CD4-positive, alpha-beta T cell treated with Interleukin-1 beta for 1 hour (primary cell): ENCODE measurements at places on chromosomes 1 and 21.

DNA sequence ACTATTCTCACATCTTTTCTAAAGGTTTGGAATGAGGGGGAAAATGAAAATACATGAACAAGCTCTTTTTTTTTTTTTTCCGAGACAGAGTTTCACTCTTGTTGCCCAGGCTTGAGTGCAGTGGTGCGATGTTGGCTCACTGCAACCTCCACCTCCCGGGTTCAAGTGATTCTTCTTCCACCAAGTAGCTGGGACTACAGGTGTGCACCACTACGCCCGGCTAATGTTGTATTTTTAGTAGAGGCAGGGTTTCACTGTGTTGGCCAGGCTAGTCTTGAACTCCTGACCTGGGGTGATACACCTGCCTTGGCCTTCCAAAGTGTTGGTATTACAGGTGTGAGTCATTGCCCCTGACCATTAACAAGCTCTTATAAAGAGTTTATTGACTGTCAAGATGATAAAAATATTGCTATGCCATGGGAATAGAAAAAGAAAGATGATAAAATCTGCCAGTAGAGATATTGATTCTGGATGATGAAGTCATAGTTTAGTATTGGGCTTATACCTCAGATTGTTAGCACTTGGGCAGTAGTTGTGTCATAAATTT lies 36.6 kb downstream of the INKA2 start:
- DNase-seq, result no peak

- no peak for DNase-seq
These were observed 49.2 kb upstream of the PRELP start for GRCh38 chr1:203426366-203426765.

DNA sequence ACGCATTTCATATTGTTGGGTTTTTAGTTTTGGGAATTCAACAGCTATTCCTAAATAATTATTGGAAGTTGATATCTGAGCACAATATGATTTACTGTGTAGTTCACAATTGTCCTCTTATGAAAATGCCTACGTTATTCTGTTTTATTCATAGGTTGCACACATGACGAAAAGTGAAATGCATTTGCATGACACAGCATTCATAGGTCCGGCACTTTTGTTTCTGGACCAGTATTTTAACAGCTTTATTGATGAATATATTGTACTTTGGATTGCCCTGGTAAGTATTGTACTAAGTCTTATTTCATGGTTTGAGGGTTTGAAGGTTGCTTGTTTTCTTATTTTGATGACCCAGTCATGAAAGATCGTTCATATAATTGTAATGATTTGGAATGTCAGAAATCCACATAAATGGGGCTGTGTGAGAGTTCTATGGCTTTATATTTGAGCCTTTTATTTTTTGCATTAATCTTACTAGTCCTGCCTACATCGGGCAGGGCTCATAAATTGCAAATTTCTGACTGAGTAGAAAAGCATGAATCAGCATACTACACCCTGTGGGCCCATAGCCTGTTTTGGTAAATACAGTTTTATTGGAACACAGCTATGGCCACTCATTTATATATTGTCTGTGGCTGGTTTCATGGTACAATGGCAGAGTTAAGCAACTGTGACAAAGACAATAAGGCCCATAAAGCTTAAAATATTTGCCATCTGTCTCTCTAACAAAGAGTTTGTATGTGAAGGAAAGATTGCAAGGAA lies 17.0 kb downstream of the DENND2D start:
- DNase-seq, result no peak

GRCh38 chr1:205473966-205474365 lies 18.1 kb upstream of the BLACAT1 start:
- DNase-seq, result no peak

DNA sequence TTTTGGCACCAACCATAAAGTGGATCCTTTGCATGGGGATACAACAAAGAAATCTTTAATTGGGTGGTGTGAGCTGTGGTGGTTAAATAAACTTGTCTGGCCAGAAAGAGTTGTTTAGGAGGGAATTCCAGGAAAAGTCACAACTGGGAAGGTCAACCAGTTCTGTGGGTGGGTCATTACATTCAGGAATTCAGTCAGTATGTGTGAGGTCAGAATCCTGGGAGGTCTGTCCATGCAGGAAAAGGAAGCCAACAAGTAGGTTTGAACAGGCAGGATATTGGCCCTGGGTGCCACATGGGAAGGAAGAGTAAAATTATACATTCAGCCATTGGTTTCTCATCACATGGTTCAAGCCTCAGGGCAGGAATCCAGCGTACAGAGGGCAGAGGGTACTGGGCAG lies 162.3 kb upstream of the ADAMTS5 start:
- no peak for DNase-seq

GRCh38 chr1:159800177-159800930 lies 1.8 kb upstream of the FCRL6 start:
- peak; percentile 53 for DNase-seq

DNA sequence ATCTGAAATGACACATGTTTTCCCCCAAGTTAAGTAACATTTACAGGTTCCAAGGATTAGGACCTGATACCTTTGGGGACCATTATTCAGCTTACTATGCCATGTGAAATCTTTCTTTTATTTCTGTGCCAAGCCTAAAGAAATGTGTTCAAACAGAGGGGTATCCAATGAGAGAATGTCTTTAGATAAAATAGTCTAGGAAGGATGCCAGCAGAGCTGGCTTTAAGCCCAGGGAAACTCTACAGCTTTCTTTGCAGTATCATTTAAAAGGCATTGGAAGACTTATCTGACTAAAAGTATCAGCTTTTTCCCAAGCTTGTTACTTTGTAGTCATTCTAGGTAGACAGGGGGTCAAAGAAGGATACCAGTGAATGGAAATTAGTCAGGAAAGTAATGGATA lies 860.4 kb downstream of the PLA2G4A start:
- no peak for DNase-seq

GRCh38 chr1:44848456-44849181 lies 5.6 kb upstream of the PTCH2 start:
- DNase-seq, result no peak

DNA sequence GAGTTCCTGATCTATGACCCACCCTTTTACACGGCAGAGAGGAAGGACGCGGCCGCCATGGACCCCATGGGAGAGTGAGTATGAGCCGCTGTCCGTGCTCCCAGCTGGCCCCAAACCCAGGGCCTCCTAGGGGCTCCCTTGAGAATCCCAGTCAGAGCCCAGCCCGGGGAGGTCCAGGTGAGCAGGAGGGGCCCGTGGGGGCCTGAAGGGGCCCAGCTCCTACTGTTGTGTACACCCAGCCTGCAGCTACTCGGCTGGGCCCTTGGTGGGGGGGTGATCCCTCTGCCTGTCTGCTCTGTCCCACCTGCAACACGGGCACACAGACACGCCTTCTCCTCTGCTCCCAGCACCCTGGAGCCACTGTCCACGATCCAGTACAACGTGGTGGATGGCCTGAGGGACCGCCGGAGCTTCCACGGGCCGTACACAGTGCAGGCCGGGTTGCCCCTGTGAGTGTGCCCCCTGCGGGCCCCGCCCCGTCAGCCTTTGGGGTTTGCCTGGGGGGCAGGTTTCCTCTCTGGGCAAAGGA lies 28.6 kb upstream of the LRRC3 start:
- no peak for DNase-seq

DNA sequence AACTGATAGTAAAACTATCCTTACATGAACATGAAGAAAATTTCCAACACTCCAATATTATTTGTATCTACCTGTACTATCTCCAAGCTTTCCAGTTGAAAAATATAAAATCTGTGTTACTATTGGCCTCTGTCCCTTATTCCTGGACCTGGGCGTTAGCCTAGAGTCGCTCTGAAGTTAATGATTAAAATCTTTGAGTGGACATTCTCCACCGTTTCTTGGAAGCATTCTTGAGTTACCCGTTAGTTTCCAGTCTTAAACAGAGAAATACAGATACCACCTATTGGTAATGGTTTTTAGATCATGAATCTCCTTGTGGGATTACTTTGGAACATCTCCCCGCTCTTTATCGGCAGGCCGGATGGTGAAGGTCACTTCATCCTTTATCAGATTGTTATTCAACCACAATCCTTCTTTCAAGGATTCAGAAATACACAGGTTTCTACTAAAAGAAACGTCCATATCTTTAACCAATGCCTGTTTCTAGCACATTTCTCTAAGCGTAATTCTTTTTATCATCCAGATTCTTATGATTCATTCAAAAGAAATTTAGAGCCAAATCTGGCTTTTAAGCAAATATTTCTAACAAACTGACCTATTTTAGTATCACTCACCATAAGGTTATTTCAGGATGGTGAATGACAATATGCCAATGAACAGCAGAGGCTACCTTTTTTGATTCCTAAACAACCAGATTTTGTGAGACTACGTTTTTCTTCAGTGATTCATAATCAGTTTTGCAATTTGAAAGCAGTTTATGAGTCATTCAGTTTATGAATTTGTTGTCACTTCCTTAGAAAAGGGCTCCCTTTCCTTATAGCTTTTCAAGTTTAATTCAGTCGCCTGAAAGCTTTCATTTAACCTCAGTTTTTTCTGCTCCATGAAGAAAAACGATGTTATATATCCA lies 70.2 kb upstream of the ERRFI1 start:
- no peak for DNase-seq

DNA sequence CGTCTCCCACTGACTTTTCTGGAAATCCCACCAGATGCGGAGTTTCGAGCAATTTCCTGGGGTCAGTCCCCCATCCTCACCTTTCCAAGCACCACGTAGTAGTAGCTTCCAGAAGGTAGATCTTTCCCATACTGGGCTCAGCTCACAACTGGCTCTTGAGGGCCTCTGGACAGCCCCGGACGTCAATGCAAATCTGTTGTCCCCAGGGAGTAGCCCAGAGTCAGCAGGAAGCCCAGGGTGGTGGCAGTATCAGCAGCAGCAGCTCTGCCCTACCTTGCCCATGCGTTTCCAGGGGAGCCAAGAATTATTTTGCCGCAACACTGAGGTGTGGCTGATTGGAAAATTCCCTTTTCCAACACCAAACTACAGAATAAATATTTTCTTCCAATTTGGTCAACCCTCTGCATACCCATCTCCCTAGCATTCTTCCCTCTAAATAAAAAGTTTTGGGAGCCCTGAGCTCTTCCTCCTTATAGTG lies 70.3 kb downstream of the CD46 start:
- DNase-seq, result peak; percentile 72

DNA sequence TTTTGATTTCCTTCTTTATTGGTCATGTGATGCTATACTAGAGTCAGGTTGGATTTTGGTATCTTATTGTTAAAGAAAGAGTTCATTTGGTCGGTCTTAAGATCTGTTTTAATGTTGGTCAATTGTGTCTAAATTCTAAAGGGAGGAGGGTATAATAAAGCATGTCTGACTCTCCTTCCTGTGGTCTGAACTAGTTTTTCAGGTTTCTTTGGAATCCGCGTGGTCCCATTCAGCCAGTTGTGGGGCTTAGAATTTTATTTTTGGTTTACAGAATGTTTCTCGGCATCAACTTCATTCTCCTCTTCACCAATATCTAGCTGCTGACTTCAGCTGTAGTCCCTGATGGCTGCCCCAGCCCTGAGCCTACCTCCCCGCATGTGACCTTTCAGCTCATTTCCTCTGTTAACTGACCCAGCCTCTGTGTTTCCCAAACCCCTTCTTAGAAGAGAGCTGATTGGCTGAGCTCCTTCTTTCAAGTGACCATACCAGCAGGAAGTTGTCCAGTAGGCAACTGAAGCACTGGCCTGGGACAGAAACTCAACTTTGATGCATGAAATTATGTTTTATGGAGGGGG lies 8.7 kb upstream of the MYOC start:
- no peak for DNase-seq

DNA sequence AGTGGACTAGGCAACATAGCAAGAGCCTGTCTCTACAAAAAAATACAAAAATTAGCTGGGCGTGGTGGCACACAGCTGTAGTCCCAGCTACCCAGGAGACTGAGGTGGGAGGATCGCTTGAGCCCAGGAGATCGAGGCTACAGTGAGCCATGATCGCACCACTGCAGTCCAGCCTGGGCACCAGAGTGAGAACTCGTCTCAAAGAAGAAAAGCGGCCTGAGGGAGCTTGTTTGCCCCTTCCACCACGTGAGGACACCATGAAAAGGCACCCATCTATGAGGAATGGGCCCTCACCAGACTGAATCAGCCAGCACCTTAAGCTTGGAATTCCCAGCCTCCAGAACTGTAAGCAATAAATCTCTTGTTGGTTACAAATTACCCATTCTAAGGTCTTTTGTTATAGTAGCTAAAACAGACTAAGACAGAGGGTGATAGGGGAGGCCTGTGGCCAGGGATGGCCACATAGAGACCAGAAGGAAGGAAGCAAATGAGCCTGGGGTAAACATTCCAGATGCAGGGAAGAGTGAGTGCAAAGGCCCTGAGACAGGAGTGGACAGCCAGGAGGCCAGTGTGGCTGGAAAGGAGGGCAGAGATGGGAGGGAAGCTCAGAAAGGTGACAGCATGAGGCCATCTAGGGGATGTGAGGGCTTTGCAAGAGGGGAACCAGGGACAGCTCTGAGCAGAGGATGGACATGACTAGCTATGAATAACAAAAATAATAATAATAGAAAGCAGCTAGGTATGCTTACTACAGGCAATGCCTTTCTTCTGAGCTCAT lies 120.1 kb downstream of the MATN1 start:
- DNase-seq, result no peak

GRCh38 chr1:173015629-173016028 lies 35.1 kb downstream of the TNFSF18 start:
- DNase-seq, result no peak

- no peak for DNase-seq
These were observed 728.9 kb upstream of the ZP4 start for GRCh38 chr1:238619652-238620051.

GRCh38 chr1:242224461-242224860 lies 225.6 kb upstream of the MAP1LC3C start:
- DNase-seq, result no peak

GRCh38 chr1:53527368-53527767 lies 68.2 kb downstream of the DMRTB1 start:
- no peak for DNase-seq

GRCh38 chr1:63868268-63868781 lies 94.5 kb downstream of the ROR1 start:
- no peak for DNase-seq

GRCh38 chr1:45394342-45394741 lies 54.1 kb upstream of the MUTYH start:
- DNase-seq, result peak; percentile 2

- no peak for DNase-seq
These were observed 433.2 kb downstream of the USP25 start for GRCh38 chr21:16162953-16163352.

- DNase-seq, result no peak
These were observed 44.5 kb downstream of the DMRTA2 start for GRCh38 chr1:50378770-50379169.

GRCh38 chr1:39694026-39694425 lies 2.8 kb upstream of the HPCAL4 start:
- no peak for DNase-seq

GRCh38 chr21:45559216-45560105 lies 17.2 kb upstream of the SLC19A1 start:
- DNase-seq, result no peak

- DNase-seq, result no peak
These were observed 29.3 kb downstream of the NUP133 start for GRCh38 chr1:229478852-229479251.

GRCh38 chr1:181486098-181486420 lies 2.7 kb downstream of the CACNA1E start:
- DNase-seq, result no peak

- peak; percentile 52 for DNase-seq
These were observed 16.3 kb upstream of the CDK18 start for GRCh38 chr1:205488074-205488723.
